ENCODE measurements at places on chromosomes 7 and 10.

GRCh38 chr7:55252386-55252785 lies 112.8 kb upstream of the LANCL2 start:
- DNase-seq, result no peak

DNA sequence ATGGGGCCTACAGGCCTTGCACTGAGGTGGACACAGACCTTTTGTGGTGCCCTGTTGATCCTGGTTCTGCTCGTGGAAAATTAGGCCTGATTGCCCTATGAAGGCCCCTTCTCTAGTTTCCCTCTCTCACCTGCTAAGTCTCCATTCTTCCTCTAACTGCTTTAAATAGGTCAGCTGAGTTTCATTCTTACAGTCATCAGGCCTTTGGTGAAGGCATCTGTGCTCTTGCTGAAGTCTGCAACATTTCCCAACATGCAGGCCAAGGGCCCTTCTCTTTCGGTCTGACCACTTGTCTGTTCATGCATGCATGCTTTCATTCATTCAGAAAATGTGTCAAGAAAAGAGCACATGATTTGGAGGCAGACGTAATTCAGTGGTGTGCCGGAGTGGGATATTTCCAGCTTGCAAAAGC lies 244.0 kb downstream of the BUB3 start:
- no peak for DNase-seq

GRCh38 chr7:104149822-104150221 lies 58.0 kb downstream of the ORC5 start:
- no peak for DNase-seq

- no peak for DNase-seq
Observed at GRCh38 chr7:6398943-6399342, 48.8 kb downstream of the DAGLB start.

DNA sequence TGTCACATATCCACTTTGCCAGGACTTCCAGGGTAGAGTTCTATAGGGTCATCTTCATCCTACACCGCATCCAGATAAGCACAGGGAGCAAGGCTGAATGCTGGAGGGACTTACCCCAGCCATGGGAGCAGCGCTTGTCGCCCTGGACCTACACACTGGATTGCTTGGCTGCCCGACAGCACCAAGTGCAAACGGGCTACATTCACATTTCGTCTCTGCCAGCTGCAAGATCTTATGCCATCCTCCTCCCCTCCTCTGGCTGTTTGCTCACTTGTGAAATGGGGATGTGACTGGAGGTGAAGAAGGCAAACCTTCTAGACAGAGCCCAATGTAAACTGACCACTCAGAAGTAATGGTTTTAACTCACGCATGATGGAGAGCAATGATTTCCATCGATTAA lies 1.0 kb downstream of the DDC start:
- DNase-seq, result no peak

GRCh38 chr7:112572669-112573301 lies 92.0 kb downstream of the LSMEM1 start:
- DNase-seq, result no peak

- no peak for DNase-seq
Observed at GRCh38 chr7:107294182-107294581, 125.4 kb downstream of the HBP1 start.

- no peak for DNase-seq
Observed at GRCh38 chr10:96958071-96958470, 126.0 kb downstream of the LCOR start.

DNA sequence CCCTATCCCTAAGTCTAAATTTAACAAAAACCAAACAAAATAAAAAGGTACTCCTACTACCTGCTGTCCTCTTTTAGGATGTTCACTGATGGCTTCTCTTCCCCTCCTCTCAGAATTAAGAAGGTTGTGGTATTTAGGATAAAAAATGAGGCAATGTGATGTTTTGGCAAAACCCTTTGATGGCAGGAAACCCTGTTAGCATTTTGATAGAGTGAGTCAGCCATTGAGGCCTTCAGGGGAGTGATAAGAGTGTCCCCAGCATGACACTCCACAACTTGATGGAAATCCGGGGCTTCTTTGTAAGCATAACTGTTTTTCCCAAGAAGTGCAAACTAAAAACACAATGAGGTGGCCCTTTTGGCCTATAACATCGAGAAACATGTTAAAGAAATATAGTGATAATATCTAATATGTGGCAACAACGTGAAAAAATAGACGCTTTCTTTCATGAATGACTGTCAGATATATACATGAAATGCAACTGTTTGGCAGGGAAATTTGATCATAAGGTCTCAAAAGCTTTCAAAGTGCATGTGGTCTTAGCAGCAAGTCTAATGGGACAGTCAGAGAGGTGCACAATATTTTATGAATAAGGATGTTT lies 55.0 kb downstream of the PRTFDC1 start:
- DNase-seq, result no peak

DNA sequence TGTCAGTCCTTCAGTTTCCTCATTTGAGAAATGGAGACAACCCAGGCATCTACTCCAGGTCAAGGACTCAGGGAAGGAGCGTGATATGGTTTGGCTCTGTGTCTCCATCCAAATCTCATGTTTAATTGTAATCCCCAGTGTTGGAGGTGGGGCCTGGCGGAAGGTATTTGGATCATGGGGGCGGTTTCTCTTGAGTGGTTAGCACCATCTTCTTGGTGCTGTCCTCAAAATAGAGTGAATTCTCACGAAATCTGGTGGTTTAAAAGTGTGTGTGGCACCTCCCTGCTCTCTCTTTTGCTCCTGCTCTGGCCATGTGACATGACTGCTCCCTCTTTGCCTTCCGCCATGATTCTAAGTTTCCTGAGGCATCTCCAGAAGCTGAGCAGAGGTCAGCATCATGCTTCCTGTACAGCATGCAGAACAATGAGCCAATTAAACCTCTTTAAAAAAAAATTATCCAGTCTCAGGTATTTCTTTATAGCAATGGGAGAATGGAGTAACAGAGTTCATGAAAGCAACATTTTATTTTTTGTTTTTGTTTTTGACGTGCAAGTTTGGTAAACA lies 30.0 kb downstream of the ARHGAP22 start:
- no peak for DNase-seq

- DNase-seq, result no peak
Observed at GRCh38 chr10:114970515-114970914, 32.5 kb downstream of the TRUB1 start.

DNA sequence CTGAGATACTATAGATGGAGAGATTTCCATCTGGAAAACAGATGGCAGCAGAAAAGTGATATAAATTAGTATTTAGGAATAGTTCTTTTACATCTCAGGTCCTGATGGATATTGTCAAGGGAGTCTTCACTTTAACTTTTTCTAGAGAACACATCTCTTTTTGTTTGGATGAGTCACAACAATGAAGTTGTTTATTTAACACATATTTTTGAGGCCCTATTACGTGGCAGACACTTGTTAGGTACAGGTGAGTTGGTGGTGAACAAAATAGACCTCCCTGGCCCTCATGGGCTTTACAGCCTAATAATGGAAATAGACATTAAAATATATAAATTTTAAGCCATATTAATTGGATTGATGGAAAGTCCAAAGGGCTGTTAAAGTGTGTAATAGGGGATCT lies 168.3 kb downstream of the VTI1A start:
- DNase-seq, result no peak

GRCh38 chr7:149495785-149496641 lies 1.6 kb downstream of the ZNF746 start:
- DNase-seq, result no peak

- no peak for DNase-seq
Observed at GRCh38 chr7:70426249-70426880, 705.6 kb upstream of the GALNT17 start.

DNA sequence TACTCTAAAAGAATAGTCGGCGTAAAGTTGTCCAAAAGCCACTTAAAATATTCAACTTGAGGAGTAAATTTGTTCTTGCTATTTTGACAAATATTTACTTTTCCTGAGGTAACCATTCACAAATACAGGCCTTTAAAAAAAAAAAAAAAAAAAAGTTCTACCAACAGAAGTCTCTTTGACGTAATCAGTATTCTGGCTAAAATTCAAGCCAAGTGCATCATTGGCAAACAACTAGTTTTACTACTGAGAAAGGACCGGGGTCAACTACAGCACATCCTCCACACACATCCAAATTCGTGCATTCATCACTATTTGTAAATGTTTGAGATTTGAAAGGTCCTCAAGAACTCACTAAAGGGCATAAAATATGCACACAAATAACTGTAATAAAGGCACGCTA lies 2.0 kb downstream of the OAT start:
- DNase-seq, result no peak

DNA sequence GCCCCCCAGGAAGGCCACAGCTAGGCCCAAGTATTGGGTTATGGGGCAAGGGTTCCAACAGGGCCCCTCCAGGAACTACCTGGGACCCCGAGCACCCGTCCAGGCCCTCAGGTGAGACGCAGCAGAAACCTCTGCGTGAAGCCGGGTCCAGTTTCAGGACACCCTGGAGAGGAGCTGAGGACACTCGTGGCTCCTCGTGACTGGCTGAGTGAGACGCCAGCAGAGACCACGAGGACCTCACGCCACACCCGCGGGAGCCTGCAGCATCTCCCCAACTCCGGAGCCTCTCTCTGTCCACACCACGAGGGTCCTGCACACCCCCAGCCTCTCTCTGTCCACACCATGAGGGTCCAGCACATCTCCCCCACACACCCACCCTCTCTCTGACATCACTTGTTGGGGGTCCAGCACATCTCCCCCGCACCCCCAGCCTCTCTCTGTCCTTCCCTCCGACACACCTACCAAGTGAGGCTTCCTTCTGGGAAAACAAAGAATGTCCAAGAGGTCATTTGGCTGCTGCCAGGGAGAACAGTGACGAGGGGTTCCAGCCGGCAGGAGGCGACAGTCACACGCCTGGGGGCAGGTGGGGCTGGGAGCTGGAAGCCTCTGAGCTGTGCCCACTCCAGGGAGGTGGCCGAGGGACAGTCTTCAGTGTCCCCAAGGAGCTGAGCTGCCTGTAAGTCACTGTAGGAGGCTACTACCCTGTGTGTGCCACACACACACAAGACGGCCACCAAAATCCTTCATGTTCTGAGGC lies 46.1 kb upstream of the PPP2R2D start:
- DNase-seq, result no peak

- no peak for DNase-seq
Observed at GRCh38 chr7:2478399-2478785, 2.2 kb upstream of the GRIFIN start.

DNA sequence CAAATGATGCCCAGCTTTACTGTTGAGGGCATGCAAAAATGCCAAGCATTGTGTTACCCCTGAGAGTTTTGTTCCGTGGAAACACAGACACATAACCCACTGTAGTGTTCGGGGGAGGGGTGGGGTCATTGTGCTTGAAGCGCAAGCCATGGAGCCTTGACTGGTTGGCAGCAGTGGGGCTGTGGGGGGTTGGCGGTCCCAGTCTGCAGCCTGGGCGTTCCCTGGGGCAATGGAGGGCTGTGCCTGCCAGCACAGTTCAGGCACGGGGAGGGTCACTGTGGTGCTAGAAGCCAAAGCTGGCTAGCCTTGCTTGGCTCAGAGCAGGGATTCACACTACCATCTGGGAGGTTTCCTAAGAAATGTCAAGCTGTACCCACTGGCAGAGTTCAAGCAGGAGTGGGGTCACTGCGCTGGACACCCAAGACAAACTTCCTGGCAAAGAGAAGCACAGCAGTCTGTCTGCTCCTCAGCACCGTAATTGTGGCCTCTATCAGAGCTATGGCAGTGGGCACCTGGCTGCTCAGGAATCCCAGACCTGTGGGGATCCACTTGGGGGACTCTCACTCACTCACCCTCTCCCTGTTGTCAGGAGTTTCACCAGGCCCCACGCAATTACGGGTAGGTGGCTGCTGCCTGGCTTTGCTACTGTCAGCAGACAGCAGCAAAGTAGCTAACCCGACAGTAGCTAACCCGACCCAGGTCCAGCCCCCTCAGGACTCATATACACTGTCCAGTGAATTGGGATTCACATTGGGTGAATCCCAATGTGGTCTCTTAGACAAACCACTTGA lies 292.4 kb downstream of the ZWINT start:
- DNase-seq, result no peak

- DNase-seq, result no peak
Observed at GRCh38 chr7:151400626-151401315, 9.1 kb downstream of the WDR86 start.

GRCh38 chr7:99389772-99390171 lies 15.2 kb downstream of the ARPC1B start:
- no peak for DNase-seq

- DNase-seq, result no peak
Observed at GRCh38 chr10:1365540-1366321, 309.5 kb downstream of the WDR37 start.

GRCh38 chr7:30437823-30438574 lies 40.6 kb downstream of the NOD1 start:
- no peak for DNase-seq

- DNase-seq, result no peak
Observed at GRCh38 chr10:60139798-60140566, 233.6 kb upstream of the CCDC6 start.

DNA sequence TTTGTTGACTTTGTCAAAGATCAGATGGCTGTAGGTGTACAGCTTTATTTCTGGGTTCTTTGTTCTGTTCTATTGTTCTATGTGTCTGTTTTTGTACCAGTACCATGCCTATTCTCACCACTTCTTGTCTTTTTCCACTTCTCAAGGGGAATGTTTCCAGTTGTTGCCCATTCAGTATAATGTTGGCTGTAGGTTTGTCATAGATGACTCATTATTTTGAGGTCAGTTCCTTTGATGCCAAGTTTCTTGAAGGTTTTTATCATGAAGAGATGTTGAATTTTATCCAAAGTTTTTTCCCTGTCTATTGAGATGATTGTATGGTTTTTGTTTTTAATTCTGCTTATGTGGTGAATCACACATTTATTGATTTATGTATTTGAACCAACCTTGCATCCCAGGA lies 216.7 kb upstream of the RNF32 start:
- no peak for DNase-seq

DNA sequence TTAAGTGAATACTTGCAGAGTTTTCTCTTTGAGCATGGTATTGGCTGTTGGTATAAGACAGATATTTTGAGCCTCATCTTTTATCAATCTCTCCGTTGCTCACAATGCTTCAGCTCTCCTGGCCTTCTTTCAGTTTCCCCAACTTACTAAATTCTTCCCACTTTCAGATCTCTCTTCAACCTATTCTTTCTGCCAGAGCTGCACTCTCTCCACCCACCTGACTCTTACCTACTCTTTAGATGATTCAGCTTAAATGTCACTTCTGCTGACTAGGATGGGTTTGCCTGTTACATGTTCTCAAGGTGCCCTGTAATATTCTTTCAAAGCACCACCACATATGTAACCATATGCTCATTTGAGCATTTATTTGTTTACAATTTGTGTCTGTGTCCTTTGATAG lies 1.6 kb downstream of the EXOSC1 start:
- DNase-seq, result no peak

GRCh38 chr10:88472540-88472939 lies 110.6 kb downstream of the RNLS start:
- DNase-seq, result no peak

DNA sequence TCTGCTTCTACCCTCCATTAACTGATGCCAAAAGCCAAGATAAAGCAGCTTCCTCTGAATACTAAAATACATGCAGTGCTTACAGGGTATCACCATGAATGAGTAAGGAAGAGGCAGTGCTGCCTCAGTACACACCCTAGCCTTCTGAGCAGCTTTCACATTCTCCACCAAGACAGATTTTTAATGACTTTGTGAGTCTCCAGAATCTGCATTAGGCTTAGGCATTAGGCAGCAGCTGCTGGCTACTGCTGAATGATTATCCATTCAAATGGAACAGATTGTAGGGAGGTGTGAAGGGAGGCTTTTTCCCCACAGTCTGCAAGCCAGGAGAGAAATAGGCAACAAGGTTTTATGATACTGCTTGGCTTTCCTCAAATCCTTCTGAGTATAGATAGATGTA lies 1226.7 kb upstream of the LRRN3 start:
- no peak for DNase-seq

GRCh38 chr7:80428161-80429054 lies 83.5 kb downstream of the GNAT3 start:
- DNase-seq, result no peak

All from stimulated activated CD4-positive, alpha-beta T cell treated with anti-CD3 and anti-CD28 coated beads, TNF-alpha, amount 100 ng/mL, for 1 hour (primary cell).